Activated naive CD4-positive, alpha-beta T cell treated with anti-CD3 and anti-CD28 coated beads, Interleukin-2, amount 10 ng/mL, durations not matched to agents 7 days and 5 days (primary cell): ENCODE measurements at places on chromosomes 6 and 20.
A peak's percentile ranks its signal among the peaks of the same experiment; 100 is the strongest.

DNA sequence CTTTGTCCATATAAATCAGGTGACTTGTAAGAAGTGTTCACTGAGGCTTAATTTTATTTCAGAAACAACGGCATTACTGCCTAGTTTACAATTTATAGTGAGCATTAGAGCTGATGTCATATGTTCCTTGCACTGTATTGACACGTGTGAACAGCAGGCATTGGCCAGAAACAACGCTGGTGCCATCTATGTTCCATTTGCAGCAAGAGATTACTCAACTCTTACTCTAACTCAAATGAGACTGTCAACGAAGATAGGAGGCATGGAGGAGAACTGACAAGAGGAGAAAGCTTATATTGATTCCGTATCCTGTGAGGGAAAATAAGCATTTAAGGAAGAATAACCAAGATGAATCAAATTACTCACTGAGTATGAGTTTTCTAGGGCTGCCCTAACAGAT is 48.4 kb downstream of the MTFR2 start:
- no peak for DNase-seq

DNA sequence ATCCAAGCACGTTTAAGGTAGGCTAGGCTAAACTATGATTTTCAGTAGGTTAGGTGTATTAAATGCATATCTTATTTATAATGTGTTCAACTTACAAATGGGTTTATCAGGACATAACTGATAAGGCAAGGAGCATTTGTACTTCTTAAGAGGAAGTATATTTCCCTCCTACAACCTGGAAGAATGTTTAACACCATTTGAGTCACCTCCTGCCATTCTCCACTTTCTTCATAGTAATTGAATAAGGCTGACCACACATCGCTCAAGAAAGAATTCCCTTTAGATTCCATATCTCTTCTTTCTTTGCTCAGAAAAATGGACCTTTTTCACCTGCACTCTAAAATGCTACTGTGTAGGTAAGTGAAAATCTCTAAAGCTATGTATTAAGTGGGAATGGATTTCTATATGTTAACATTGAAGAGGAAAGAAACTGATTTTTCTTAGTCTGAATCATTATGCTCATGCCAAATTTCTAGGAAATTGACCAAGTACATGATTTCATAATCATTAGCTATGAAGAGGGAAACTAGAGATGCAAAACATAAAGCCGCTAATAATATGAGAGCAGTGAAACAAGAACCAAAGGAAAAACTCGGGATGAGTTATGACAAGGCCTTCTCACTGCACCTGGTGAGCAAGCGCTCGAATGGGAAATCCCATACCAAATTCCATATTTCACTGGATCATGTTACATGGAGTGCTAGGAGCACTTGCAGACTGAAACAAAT is 210.4 kb downstream of the ALDH8A1 start:
- DNase-seq: no peak

GRCh38 chr6:28380381-28380780 is 19.2 kb downstream of the ZSCAN12 start:
- no peak for DNase-seq

- DNase-seq: no peak
Observed at GRCh38 chr6:82237013-82237412, 10.5 kb downstream of the IBTK start.

GRCh38 chr6:112270756-112271155 is 16.4 kb upstream of the LAMA4 start:
- DNase-seq: no peak

DNA sequence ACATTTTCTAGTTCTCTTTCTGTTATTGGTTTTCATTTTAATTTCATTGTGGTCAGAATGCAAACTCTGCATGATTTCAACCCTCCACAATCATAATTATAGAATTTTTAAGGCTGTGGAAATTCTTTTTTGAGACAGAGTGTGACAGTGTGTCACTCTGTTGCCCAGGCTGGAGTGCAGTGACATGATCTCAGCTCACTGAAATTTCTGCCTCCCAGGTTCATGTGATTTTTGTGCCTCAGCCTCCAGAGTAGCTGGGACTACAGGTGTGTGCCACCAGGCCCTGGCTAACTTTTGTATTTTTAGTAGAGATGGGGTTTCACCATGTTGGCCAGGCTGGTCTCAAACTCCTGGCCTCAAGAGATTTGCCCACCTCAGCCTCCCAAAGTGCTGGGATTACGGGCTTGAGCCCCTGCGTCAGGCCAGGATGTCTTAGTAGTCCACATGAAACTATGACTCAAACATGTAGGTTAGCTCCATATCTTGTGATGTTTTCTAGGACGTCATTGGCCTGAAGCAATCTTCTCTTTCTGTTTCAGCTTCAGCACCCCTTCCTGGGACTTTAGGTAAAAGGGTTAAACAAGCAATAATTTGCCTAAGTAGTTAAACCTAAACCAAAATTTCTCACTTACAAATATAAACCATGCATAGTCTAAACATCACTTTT is 47.4 kb upstream of the SAMD3 start:
- no peak for DNase-seq

DNA sequence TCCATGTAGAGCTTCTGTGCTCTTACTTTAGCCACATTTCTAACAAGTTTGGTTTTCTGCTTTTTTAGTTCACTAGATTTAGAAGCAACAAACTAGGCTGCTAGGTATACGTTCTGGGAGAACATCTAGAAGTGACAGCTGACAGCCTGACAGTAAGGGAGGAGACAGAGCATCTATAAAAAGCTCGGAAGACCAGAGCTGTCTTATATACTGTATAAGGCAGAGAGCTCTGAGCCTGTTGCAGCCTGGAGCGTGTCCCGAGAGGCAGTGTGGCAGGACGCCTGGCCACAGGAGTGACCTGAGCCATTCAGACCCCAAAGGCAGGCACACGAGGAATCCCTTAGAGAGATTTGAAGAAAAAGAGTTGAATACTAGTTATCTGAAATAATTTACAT is 24.6 kb downstream of the PPP1R14C start:
- DNase-seq: no peak

DNA sequence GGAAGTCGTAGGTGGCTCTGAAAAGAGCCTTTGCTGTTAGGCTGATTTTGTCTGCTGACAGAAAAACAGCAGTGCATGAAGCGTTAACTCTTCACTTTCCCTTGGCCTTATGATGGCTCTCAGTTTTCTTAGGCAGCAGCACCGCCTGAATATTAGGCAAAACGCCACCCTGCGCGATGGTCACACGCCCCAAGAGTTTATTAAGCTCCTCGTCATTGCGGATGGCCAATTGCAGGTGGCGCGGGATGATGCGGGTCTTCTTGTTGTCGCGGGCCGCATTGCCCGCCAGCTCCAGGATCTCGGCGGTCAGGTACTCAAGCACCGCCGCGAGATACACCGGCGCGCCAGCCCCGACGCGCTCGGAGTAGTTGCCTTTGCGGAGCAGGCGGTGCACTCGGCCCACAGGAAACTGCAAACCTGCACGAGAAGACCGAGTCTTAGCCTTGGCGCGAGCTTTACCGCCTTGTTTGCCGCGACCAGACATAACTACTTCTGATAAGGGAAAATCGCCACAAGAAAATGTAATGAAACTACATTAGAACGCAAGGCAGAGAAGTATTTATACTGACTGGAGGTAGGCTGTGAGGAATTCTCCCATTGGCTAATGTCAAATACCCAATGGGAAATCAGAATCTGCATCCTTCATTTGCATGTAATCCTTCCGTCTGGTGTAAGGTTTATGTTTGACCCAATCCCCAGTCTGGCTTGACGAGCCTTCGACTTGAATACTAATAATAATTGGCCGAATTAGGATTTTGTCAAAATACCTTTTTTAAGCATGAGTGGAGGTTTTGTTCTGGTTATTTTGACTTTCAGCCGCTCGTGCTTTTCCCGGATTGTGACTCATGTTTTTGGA is 53.9 kb upstream of the HFE start:
- DNase-seq: peak; percentile 82

GRCh38 chr6:139824864-139825263 is 450.4 kb upstream of the CITED2 start:
- DNase-seq: no peak

DNA sequence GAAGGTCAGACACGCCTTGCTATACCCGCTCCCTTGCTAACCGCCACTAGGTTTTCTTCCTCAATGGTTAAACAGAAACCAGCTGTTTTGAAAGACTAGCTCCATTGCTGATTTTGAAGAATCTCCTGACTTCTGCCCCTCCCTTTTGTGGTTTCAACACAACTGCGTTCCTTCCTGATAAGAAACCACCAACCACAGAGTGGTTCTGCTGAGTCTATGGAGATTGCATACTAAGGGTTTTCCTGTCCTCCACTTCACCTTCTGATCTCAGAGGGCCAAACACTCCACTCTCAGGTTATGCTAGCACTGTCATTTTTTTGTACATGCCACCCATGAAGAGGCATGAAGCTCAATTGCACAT is 207.9 kb downstream of the MYLK4 start:
- peak; percentile 68 for DNase-seq

DNA sequence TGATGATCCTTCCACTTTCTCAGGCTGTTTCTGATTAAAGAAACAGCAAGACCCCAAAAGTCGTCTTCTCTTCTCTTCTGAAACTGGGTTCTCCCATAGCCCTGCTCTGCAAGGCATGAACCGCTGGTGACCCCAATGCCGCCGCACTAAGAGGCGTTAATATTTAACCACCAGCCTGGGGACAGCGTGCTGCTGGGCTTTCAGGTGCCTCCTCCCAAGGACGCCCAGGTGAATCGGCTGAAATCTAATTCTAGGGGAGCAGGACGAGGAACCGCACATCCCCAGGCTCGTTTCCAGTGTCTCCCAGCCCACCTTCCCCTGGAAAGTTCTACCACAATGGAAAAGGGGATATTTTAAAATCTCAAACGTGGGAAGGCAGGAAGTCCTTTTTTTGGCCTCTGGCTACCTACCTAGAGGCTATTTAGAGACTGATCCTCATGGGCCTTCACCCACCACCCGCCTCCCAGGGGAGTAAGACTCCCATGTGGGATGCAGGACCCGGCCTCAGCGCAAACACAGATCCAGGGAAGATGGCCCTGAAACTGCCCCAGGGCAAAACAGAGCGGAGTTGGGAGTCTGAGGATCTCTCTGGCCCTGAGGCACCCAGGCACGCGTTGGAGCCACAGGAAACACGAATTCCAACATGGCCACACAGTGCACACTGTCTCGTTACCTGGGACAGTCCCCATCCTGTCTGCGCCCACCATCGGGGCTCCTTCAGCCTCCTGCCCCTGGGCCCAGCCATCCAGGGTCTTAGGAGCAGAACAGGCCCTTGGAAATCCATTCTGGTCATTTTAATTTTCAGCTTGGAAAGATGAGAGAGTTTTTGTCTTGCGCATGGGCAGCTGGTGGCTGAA is 56.2 kb downstream of the BMP7 start:
- no peak for DNase-seq

GRCh38 chr6:33695451-33695887 is 16.0 kb downstream of the UQCC2 start:
- DNase-seq: no peak
